ENCODE measurements at places on chromosomes 3 and 15.
A peak's percentile ranks its signal among the peaks of the same experiment; 100 is the strongest.

- DNase-seq = no peak
Measured at GRCh38 chr3:161510510-161511260, 14.1 kb downstream of the OTOL1 start.

GRCh38 chr15:68719051-68719450 lies 101.6 kb downstream of the ANP32A start:
- DNase-seq = no peak

- DNase-seq = no peak
Measured at GRCh38 chr3:197753263-197753662, 3.6 kb downstream of the FYTTD1 start.

GRCh38 chr3:197478746-197479668 lies 76.8 kb downstream of the BDH1 start:
- DNase-seq = peak; percentile 12

- no peak for DNase-seq
Measured at GRCh38 chr3:37135561-37135960, 38.8 kb downstream of the LRRFIP2 start.

DNA sequence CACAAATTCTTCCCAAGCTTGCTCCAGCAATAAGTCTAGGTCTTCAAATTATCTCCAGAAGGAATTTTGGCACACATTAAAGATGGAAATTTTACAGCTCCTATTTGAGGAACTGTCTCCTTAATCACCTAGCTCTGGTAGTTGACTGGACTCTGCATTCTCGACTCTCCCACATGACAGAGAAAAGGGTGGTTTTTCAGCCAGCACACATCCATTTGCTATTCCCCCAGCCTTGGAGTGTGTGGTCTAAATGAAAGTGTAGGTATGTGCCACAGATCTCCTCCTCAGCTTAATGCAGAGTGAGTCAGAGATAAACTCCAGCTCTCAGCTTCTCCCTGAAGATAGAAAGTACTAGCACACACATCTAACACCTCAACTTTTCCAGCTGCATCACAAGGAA lies 62.2 kb upstream of the ALCAM start:
- DNase-seq = no peak

DNA sequence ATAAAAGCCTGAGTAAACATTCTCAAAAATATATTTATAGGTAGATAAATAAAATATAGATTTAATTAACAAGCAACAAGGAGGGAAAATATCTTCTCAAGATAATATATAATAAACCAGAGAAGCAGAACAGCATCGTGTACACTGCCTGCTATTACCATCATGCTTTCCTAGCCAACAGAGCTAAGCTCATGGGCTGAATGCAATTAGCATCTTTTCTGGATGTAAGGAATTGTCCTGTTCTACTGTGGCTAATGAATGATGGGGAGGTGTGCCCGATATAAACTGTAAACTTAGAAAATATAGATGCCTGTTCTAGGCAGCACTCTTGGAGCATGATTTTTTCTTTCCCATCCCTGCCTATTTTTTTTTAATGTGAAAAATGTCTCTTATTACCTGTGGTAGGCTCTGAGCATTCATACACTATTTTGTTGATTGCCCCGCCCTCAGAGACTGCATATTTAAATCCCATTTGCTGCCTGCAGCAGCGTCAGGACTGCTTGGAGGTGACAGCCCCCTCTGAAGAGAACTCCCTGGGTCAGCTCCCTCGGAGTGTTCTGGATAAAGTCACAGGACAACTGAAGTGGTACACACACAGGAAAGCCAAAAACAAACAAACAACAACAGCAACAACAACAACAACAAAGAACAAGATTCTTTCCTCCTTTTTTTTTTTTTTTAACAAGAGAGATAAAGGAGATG lies 312.3 kb downstream of the SATB1 start:
- no peak for DNase-seq

GRCh38 chr3:28853830-28854229 lies 427.0 kb upstream of the RBMS3 start:
- DNase-seq = no peak

DNA sequence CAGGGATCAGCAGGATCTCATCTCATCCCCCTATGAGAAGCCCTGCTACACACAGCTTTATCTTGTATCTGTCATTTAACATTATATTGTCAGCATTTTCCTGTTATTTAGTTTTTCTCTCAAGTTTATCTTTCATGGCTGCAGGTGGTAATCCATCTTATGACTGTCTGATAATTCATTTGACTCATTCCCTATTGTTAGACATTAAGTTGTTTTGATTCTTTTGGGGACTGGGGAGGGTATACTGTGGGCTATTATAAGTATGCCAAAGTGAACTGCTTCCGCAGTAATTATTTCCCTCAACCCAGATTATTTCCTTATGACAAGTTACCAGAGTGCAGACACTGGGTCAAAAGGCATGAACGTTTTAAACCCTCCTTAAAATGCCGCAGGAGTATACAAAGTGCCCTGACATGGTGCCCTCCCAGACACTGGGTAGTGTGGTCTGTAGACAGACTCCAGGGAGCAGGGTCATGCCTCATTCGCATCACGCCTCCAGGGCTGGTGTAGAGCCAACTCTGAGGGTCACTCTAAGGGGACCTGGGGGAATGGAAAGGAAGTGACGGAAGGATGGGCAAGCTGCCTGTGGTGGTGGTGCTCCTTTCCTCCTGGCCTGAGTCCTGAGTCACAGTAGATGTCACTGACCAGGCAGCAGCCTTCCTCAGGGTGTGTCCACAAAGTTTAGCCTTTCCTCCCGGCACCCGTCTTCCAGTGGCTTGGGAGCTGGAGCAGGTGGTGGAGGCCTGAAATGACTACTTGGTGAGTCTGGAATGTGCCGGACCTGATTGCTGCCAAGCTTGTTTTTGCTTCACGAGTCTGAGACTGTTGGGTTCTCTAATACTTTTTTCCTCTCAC lies 11.6 kb downstream of the GPR160 start:
- no peak for DNase-seq

DNA sequence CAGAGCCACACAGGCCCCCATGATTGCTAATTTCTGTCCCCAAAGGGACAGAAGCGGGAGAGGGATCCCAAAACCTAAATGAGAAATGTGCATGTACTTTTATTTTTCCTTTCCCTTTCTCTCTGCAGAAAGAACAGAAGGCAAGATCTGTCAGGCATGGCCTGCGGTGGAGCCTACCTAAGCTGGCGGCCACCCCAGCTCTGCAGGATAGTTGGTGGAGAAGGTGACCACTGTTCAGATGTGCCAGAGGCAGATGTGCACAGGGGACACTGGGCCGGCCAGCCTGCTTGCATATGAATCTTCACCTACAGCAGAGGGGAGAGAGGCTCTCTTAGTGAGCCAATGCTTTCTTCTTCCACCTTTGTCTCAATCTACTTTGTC lies 2.1 kb upstream of the AMOTL2 start:
- no peak for DNase-seq

All from nucleus accumbens (tissue), 56 donors.